MG63 (cell line): ENCODE measurements at places on chromosomes 12 and 14. TPM values are rescaled to one million over a fixed set of nuclear protein-coding genes. Genes with fewer than 3 reads are reported as not detected.

GRCh38 chr14:78341827-78342389 lies 171.7 kb downstream of the NRXN3 start:
- no peak for DNase-seq

DNA sequence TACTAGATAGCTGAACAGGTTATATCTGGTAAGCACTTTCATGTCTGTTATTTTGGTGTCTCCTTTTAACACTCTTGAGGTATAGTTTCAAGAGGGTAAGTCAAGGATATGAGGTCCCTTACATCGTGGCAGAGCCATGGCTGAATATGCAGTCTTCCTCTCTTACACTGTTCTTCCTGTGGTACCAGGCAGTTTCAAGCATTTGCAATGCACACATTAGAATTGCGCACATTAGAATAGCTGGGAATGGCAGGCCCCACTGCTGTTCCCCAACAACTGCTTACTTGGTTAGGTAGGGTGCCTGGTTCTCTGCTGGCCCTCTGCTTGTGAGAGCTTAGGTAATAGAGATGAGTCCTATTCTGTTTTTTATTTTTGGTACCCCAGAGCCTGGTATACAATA lies 41.2 kb downstream of the TMTC2 start:
- no peak for DNase-seq

- DNase-seq, result no peak
Measured at GRCh38 chr12:623172-623864, 39.9 kb downstream of the NINJ2 start.

DNA sequence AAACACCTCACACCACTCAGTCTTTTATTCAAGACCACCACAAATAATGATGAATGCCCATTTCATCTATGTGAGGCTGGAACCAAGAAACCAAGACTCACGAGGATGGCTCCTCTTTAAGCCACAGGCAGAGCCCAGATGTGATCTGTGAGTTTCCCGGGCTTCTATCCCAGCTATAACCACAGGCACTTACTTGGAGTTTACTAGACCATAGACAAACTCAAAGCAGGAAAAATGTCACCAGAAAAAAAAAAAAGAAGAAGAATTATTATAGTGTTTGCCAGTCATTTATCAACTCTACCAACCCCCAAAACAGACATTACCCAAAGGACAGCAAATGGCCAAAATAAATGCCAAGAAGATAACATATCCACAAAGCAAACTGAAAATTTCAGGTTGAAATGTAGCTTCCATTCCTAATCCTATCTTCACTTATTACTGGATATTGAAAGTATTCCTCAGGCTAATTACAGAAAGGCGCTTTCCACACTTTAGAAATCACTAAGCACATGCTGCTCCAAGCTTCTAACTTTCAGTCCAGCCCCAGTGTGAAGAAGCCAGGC lies 44.7 kb downstream of the ZFYVE1 start:
- no peak for DNase-seq

DNA sequence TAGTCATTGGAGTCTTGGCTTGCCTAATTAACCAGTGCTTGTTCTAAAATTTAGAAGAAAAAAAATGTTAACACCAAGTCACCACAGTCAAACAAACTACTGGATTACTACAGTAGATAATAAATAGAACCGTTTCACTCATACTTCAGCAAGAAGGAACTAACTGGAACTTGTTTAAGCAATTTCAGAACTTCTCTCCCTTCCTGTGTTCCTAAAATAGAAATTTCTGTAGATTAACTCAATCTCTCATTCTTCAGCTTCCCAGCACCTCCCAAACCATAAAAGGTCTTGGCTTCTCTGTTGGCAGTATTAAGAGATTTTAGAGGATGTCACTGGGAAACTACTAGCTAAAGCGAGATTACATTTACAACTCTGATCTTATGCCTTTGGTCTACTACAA lies 18.6 kb downstream of the GNS start:
- no peak for DNase-seq

GRCh38 chr12:75979181-75979580 lies 52.4 kb downstream of the PHLDA1 start:
- peak; percentile 22 for DNase-seq

- no peak for DNase-seq
Measured at GRCh38 chr12:110543965-110544364, 39.2 kb downstream of the PPTC7 start.

- DNase-seq, result peak; percentile 29
Measured at GRCh38 chr14:90487031-90487430, 90.2 kb downstream of the CALM1 start.

DNA sequence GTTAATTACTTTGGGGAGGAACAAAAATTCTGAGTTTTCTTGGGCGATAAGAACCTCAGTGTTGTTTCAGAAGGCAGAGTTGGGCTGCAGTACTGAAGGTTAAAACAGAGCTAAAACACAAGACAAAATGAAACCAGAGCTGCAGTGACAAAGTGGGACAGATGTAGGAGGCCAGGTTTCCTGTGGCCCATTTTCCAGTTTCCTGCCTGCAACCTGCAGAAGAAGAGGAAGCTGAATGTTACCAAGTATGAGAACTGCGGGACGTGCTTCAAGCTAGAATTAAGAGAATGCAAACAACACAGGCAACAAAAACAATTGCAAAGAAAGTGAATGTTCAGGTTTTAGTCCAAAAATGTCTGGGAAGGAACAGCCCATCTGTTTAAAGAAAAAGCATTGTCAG lies 17.8 kb downstream of the ELK3 start:
- no peak for DNase-seq

DNA sequence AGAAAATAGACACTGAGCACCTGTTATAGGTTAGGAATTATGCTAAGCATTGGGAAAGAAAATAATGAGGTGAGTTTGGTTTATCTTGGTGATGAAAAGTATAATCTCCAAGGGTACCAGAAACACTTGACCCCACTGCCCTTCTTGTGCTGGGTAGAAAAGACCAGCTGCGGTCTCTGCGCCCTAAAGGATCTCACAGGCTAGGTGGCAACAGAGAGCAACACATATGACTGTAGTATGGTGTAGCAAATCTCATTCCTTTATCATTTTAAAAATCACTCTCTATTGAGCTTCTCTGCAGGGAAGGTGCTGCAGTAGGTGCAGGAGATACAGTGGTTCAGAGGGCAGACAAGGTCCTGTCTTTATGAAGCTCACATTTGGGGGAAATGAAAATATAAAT lies 26.1 kb downstream of the NRXN3 start:
- no peak for DNase-seq

DNA sequence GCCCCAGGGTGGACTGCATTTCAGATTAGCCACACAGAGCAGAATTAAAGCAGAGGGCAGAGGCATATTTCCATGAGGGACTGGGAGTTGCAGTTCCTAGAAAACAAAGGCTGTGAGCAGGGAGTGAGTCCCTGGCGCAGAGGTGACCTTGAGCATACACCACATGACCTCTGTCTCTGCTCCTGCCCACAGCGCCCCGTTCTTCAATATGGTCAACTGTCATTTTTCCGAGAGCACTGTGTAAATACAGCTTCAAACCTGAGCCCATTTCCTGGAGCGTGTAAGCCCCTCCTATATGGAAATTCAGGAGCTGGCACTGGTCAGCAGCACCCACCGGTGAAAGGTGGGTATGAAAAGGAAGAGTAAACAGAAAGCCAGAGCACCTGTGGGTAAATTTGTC lies 192.2 kb upstream of the PELI2 start:
- no peak for DNase-seq

DNA sequence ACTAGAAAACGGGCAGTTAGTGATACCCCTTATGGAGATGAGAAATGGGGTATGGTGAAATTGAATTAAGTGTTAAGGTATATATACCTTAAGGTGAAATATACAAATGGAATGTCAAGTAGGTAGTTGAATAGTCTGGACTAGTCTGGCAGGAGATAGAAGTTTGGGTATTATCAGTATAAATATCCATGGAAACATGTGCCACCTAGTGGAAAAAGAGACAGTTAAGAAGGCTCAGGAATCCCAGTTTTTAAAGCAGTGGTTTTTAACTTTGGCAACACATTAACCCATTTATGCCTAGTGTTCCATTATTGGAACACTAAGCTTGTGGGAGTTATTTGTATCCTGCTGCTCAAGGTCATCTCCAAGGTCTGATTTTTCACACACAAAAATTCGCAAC lies 38.6 kb upstream of the TPH2 start:
- DNase-seq, result no peak

DNA sequence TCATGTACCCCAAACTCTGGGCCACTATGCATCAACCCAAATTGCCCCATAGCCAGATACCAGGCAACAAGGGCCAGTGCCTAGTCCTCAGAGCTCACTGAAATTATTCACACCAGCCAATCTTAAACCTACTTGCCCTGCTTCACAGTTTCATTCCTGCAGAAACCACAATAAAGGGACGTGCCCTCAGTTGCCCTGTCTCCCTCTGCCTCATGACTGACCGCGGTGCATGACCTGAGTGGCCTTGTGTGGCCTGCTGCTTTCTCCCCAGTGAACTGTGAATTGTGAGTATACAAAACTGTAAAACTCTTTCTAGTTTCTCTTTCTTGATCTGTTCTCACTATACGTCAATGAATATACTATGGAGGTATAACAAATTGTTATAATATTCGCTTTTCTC lies 490.9 kb upstream of the MIS18BP1 start:
- DNase-seq, result no peak

DNA sequence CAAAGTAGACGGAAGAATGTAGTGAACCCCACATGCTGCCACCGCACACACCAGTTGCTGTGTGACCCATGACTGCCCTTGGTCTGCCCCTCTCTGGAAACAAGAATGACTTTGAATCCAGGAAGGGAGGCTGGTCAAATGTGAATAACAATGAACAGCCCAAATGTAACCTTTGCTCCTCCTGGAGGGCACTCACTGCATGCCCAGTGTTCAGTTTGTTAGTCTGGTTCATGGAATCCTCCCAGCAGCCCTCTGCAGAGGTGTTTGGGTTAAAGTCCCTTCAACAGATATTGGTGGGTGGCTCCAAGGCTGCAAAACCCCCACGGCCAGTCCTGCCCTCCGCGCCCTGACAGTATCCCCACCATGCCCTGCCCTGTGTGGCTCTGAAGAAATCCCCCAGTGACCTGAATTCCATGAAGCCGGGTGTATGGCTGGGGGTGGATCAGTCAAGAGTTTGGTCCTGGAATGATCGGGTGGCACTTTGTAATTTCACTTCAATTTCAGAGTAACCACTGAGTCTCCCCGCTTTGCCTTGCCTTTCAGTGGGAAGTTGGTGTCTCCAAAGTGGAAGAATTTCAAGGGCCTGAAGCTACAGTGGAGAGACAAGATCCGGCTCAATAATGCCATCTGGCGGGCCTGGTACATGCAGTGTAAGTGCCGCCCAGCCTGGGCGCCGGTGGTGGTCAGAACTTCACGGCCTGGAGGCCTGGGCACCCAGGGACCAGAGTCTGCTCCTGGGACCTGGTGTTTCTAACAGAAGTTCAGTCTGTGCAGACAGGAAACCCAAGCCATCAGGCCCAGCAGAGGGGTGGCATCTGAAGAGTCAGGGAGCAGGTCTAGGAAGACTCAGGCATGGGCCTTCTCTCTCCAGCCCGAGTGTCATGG lies 47.1 kb downstream of the IL31 start:
- DNase-seq, result no peak

GRCh38 chr12:1161197-1161596 lies 170.2 kb downstream of the ERC1 start:
- DNase-seq, result no peak

- peak; percentile 79 for DNase-seq
Measured at GRCh38 chr14:99590746-99591555, 13.1 kb downstream of the CCDC85C start.

DNA sequence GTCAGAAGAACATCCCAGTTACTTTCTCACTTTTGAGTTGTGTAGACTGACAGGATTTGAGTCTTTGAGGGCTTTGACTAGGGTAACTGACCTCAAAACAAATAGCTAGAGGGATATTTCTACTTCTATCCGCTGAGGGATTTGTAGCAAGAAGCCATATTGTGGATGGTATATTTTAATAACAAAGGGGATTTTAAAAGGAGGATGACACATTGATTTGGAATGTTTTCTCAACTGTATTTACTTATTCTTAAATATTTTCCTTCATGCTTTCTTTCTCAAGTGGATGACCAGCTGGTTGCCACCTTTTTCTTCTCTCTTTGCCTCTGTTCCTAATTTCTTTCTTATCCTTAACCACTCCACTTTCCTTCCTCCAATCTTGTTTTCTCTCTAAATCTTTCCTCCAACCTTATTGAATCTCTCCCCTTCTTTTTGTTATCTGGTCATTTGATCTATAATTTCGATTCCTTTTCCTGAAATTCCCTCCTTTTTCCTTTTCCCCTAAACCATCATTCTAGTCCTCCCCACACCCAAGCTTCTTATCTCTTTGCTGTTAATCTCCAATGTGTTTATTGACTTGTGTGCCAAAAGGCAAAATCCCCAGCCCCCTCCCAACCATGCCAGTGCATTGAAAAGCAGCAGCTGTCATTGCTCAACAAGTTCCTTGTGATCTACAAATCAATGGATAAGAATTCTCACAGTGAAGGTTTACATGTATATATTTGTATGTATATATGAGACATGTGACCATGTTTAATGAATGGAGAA lies 411.6 kb downstream of the RAD51B start:
- no peak for DNase-seq

GRCh38 chr12:19915392-19916195 lies 452.7 kb upstream of the PDE3A start:
- DNase-seq, result no peak

DNA sequence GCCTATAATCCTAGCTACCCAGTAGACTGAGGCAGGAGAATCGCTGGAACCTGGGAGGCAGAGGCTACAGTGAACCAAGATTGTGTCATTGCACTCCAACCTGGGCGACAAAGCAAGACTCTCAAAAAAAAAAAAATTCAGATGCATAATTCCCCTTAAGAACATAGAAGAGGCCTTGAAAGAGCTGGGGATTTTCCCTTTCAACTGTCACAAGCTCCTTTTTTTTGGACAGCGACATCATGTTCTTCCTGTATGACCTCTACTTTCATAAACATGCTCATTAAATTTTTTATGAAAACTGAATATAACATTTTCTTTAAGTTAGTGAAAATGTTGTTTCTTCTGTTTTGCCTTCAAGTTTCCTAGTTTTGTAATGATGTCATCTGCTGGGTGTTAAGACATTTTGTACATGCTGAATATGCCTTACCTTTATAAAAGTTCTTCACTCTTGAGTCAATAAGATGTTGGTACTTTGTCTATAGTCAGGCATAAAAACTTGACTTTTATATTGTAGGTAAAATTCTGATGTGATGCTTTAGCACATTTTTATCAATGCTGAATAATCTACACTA lies 76.0 kb downstream of the PTHLH start:
- no peak for DNase-seq

DNA sequence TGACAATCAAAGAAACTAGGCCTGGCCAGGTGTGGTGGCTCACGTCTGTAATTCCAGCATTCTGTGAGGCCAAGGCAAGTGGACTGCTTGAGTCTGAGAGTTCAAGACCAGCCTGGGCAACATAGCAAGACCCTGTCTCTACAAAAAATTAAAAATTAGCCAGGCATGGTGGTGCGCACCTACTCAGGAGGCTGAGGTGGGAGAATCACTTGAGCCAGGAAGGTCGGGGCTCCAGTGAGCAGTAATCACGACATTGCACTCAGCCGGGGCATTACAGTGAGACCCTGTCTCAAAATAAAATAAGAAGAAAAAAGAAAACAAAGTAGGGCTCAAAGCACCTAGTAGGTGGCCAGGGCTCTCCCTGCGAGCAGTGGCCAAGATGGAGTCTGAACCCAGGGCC lies 79.1 kb downstream of the CHGA start:
- no peak for DNase-seq

Gene NID2
- 2.3 and 4.6 TPM in 2 replicates for total RNA-seq

Gene NAA30
- total RNA-seq, result 6.4 and 18.1 TPM in 2 replicates

Gene CLEC1B
- total RNA-seq, result not detected in 2 replicates

Gene TMEM253
- not detected in 2 replicates for total RNA-seq

Gene RTL1
- not detected in 2 replicates for total RNA-seq

Gene SPIC
- total RNA-seq, result not detected in 2 replicates

Gene HHIPL1
- total RNA-seq, result not detected in 2 replicates

Gene PROX2
- not detected in 2 replicates for total RNA-seq

Gene RESF1
- total RNA-seq, result 9.5 and 17.7 TPM in 2 replicates

Gene FSCB
- not detected in 2 replicates for total RNA-seq

Gene LRTM2
- total RNA-seq, result not detected in 2 replicates

Gene CNIH1
- total RNA-seq, result 124 and 135 TPM in 2 replicates
